ENCODE measurements at places on chromosomes 5 and 9.

DNA sequence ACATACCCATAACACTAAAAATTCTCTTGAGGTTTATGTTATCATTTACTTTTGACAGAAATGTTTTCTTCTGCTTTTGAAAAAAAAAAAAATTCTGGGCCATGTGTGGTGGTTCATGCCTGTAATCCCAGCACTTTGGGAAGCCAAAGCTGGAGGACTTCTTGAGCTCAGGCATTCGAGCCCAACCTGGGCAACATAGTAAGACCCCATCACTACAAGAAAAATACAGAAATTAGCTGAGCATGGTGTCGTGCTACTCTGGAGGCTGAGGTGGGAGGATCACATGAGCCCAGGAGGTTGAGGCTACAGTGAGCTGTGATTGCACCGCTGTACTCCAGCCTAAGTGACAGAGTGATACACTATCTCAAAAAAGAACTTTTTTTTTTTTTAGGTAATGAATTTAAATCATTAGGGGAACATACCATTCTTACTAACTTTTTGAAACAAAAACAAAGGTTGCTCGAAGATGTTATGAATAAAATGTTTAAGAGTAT, 148.8 kb upstream of the DMRT1 start:
- DNase-seq, result no peak

- DNase-seq, result peak; percentile 34
Measured at GRCh38 chr9:19379697-19380046, 364 bp downstream of the RPS6 start.

DNA sequence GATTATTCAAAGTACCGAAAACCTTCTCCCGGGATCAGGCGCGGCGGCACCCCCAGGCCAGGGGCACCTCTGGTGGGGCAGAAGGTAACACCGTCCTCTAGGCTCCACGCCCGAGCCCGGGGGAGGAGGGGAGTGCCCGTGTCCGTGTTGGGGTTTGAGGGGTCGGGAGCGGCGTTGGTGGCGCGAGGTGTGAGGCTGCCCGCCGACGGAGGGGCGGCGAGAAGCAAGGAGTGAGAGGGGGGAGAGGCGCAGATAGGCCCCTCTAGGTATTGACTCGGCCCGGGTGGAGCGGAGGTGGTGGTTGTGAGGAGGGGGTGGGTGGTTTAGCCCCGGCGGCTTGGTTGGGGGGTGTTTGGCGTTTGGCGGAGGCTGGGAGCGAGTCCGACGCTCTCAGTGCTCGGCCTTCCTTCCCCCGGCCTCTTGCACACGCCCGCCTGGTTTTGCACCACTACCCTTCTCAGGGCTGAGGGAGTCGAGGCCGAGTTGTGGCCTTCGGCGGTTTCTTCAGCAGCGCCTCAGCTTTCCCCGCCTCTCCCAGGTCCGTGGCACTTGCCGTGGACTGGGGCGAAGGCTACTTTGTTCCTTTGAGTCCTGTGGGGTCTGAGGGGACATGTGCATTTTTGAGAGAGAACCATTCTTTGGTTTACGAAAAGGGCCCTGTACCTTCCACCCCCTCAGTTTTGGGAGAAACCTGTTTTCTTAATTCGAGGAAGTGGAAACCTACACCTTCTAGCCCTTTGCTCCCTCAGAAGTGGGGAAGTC, 450 bp downstream of the GPBP1 start:
- peak; percentile 15 for DNase-seq

- no peak for DNase-seq
Measured at GRCh38 chr5:7759257-7759871, 91.6 kb downstream of the CFAP90 start.

- no peak for DNase-seq
Measured at GRCh38 chr5:80963966-80964481, 3.9 kb downstream of the RASGRF2 start.

- no peak for DNase-seq
Measured at GRCh38 chr5:9380109-9380508, 165.8 kb downstream of the SEMA5A start.

GRCh38 chr5:141747152-141748141, 65.4 kb upstream of the ARAP3 start:
- no peak for DNase-seq
